Stimulated activated CD4-positive, alpha-beta T cell treated with anti-CD3 and anti-CD28 coated beads, Interleukin-2, amount 100 ng/mL, for 24 hours (primary cell): ENCODE measurements at places on chromosomes 6 and 20.
A peak's percentile ranks its signal among the peaks of the same experiment; 100 is the strongest.

DNA sequence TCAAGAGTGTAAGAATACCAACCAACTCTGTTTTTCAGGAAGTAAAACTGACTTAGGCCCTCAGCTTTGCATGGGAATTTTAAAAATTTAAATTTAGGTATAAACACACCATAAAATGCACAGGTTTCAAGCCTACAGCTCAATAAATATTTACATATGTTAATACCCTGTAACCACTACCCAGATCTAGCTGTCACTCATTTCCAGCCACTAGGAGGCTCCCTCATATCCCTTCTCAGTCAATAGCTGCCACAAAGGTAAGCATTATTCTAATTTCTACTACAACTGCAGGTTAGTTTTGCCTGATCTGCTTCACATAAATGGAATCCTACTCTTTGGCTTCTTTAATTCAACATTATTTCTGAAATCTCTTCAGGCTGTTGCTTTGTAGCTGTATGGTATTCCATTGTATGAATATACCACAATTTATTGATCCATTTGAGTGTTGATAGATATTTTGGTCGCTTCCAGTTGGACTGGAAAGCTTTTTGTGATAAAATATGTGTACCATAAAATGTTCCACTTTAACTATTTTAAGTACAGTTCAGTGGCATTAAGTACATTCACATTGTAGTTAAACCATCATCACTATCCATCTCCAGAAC lies 32.5 kb upstream of the MEI4 start:
- DNase-seq, result no peak

GRCh38 chr6:24255676-24256075 lies 102.2 kb downstream of the DCDC2 start:
- DNase-seq, result no peak

GRCh38 chr20:51966296-51966971 lies 164.1 kb upstream of the SALL4 start:
- DNase-seq, result peak; percentile 17

GRCh38 chr6:141026504-141026903 lies 1106.2 kb upstream of the GJE1 start:
- no peak for DNase-seq

DNA sequence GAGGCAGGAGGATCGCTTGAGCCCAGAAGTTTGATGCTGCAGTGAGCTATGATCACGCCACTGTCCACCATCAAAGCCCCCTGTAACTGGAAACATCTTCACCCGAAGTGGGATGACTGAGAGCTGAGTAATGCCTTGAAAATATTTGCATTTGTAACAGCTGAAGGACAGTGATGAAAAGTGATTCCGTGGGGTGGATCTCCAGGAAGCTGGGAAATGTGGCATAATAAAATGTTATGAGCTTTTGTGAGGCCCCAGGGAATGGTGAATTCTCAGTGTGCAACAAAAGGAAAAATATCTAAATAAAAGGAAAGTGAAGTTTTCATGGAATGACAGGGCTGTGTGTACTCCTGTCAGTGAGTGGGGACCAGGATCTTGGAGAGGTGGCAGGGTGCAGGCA lies 92.0 kb downstream of the JAG1 start:
- no peak for DNase-seq

GRCh38 chr20:9903048-9903655 lies 64.3 kb upstream of the PAK5 start:
- DNase-seq, result no peak

- no peak for DNase-seq
These were observed 195.9 kb upstream of the SULF2 start for GRCh38 chr20:47981222-47981621.

DNA sequence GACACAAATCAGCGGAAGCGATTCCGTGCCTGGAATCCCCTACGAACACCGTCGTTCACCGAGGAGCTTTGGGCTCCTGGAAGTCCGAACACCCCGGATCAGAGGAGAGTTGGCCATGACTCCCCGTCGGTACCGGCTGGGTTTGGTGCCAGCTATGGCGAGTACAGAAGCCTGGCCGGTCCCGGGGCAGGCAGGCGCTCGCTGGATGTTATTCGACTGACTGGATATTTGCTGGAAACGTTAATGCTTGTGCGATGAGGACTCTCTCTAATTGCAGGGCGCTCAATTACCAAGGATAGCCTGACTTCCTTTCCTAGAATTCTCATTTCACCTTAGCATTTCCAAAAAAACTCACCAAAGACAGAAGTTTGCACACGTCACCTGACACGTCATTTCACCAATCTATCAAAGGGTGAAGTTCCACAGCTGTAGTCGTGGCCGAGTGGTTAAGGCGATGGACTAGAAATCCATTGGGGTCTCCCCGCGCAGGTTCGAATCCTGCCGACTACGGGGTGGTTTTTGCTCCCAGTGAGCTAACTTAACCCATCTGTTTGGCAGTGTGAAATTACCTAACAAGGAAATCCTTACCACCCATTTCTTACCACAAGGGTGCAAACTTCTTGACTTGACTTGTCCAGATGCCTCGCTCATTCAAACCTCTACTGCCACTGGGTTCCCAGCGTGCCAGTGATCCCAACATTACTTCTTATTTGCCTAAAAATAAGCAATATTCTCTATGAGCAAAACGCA lies 22.7 kb upstream of the ZNF184 start:
- DNase-seq, result peak; percentile 79

DNA sequence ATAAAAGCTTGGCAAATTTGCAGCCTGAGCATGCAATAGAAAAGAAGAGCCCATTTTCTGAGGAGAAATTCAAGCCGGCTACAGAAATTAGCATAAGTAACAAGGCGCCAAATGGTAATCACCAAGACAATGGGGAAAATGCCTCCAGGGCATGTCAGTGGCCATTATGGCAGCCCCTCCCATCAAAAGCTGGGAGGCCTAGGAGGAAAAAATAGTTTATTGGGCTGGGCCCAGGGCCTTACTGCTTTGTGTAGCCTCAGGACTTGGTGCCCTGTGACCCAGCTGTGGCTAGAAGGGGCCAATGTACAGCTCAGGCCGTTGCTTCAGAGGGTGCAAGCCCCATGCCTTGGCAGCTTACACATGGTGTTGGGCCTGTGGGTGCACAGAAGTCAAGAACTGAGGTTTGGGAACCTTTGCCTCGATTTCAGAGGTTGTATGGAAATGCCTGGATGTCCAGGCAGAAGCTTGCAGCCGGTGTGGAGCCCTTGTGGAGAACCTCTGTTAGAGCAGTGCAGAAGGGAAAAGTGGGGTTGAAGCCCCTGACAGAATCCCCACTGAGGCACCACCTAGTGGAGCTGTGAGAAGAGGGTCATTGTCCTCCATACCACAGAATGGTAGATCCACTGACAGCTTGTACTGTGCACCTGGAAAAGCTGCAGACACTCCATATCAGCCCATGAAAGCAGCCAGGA lies 328.5 kb upstream of the MAP3K7 start:
- no peak for DNase-seq

DNA sequence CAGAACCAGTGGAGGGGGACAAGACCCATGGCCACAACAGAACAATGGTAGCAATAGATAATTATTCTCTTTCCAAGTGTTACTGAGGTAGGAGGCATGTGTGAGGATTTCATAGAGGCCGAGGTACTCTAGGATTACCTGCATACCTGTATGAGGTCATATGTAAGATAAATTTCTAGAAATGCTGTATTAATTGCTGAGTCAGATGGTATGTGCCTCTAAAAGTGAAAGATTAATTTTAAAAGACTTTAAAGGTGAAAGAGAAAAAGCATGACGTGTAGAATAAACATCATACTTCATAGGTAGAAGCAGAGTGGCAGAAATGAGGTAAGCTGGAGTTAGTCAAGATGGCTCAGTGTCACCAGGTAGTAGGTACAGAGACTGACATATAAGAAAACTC lies 51.6 kb downstream of the ZHX3 start:
- no peak for DNase-seq

GRCh38 chr6:86251106-86251505 lies 608.4 kb upstream of the SYNCRIP start:
- DNase-seq, result no peak

- DNase-seq, result no peak
These were observed 15.8 kb downstream of the ENTPD6 start for GRCh38 chr20:25211273-25211672.

DNA sequence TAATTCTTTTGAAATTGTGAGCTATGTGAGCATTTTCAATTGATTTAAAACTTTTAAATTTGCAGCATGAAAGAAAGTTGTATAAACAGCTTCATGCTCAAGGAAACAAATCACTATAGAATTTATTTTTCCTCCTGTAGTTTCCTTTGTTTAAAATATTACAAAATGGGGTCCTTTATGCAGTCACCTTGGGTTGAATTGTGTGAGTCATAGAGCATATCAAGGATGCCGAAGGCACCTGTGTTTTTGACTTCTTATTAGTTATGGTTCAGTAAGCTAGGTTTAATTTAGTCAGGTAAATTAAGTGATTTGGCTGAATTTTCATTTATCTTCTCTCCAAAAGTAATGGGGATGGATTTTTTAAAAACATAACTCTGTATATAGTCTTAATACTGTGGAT lies 96.8 kb downstream of the BCKDHB start:
- DNase-seq, result no peak

DNA sequence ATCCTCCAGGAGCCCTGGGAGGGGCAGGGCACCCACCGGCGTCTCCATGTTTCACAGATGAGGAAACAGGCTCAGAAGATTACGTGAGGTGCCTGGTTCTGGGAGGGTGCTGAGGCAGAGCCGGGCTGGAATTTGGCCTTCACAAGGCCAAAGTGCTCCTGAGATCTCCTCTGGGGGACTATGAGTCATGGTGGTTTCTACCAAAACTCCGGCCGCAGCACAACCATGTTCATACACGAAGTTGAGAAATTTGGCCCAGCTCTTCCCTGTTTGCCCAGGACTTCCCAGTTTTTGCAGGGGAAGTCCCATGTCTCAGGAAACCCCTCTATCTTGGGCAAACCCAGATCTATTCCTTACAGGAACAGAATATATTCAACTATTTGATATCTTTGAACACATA lies 172.9 kb upstream of the CDYL start:
- no peak for DNase-seq

GRCh38 chr20:36684747-36685146 lies 38.8 kb upstream of the SLA2 start:
- DNase-seq, result no peak

DNA sequence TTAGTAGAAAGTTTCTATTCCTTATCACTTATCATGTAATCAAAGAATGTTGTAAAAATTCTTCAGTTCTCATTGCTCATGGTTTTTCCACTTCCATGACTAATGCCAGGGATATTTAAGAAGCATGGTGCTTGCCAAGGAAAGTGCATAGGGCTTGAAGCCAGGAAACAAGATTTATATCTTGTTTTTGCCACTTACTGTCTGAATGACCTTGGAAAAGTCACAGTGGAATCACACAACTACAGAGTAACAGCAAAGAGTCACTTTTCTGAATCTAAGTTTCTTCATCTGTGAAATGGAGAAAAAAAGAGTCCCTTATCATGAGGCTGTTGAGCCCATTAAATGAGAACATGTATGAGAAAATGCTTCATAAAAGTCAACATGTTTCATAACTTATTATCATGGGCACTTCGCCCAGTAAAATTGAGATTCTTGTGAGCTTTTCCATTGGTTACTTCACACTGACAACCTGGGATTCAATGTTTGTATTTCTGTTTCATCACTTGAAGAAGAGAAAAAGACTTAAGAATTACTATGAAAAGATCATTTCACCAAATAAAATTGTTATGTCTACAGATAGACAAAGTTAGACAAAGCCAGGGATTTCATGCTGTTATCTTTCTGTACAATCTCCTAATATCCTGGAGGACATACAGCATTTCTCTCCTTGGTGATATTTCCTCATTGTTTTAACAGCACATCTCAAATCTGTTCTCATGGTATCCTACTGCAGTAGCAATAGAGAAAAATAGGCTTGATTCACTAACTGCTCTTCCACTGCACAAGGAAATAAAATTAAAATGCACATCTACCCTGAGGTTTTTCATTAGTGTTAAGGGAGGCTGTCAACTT lies 7.6 kb upstream of the BMP5 start:
- no peak for DNase-seq

DNA sequence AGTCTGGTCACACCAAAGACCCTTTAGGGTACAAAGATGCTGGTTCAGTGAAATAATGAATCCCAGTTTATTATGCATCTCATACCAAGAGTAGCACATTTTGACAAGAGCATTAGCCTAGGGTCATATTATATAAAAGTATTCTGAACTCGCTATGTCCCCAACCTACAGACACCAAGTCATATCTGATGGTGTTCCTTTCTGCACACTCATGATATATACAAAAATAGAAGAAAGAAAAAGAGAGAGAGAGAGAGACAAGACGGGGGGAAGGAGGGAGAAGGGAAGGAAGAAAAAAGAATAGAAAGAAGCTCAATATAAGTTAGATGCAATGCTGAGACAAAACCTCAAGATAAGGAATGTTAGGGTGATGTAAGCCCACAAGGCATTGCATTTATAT lies 131.1 kb downstream of the DST start:
- DNase-seq, result no peak

DNA sequence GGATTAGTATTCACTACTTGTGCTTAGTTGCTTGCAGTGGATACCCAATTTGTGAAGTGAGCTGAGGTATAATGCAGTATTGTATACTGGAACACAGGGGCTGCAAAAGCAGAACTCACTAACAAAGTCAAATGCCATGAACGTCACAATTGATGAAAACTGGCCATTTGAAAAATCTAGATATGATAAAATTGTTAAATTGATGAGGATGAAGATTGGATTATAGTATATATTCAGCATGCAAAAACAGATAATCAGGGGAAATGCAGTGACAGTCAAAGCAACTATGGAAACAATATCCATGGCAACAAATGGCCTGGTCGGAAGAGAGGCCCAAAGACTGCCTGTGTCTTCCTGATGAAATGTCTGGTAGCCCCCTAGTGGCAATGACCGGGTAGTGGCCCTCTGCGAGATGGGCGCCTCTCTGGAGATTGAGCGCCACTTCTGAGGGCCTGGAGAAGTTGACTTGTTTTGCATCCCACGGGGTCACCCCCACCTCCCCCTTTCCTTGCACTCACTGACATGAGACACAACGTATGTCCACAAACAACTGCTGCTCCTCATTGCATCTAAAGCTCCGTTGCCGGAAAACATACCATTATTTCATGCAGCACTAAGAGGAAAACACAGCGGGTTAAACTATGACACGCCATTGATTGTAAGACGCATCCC lies 43.6 kb downstream of the C6orf15 start:
- peak; percentile 84 for DNase-seq

- DNase-seq, result no peak
These were observed 30.5 kb downstream of the FAM8A1 start for GRCh38 chr6:17630511-17631073.
